ENCODE measurements at places on chromosomes 7 and 10.

DNA sequence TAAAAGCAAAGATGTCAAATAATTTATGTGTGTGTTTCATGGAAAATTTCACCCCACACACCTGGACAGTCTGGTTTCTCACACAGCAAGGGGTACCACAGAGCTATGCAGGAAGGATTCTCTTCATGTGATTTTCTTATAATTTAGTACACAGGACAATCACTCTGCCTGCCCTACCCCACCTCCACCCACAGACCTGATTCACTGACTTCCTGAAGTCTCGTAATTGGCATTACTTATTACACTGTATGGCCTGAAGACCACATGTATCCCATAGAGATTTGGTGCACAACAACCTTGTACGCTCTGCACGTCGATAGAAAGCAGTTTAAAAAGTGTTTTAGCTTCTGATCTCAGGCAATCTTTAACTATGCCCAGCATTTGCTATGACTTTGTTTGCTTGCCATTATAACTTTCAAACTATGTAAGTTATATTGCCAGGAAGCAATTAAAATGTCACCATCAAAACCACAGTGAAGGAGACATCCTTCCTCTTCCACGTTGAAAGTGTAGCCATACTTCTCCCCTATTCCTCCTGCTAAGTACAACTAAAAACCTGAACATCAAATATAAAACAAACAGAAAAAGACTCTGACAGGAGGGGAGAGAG lies 279.4 kb upstream of the IMMP2L start:
- no peak for DNase-seq

GRCh38 chr7:711093-711921 lies 15.2 kb upstream of the DNAAF5 start:
- DNase-seq: no peak

GRCh38 chr7:93040355-93040754 lies 77.4 kb downstream of the SAMD9 start:
- DNase-seq: no peak

DNA sequence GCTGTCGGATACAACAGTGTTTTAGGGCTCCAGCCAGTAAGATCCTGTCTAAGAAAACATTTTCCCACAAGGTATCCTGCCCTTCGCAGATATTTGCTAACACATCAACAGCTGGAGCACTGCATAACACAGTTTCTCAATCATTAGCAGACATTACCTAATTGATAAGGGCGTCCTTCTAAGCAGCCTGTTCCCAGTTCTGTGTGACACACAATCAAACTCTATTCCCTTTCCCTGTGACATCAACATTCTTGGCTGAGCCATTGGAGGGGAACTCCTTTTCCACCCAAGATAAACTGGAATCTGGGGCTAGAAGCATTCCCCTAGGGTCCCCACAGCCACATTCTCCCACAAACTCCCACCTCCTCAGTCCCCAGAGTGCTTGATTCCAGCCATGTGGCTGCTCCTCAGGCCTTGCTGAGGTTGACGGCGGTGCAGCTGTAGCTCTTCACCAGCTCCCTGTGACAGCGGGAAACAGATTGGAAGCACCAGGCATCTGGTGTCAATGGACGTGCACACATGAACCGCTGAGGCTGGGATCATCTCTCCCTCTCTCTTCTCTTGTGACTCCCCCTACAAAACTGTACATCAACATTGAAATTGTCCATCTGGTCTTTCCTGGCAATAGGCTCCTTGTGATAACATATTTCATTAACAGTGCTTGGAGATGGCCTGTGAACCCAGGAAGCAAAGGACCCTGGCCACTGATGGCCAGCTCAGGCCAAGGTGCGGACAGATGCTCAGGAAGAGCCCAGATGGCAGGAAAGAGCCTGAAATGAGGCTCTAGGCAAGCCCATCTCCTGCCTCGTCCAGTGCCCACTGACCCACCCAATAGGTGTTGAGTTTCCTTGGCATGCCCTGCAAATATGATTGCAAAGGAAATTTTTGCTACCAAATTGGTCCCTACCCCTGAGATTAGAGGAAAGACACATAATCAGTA lies 131.1 kb upstream of the TBX20 start:
- no peak for DNase-seq

GRCh38 chr10:126511917-126512479 lies 123.7 kb upstream of the ADAM12 start:
- DNase-seq: no peak

Measured in activated T-helper 9 cell treated with anti-CD3 and anti-CD28 coated beads, Interleukin-2, amount 50 U/mL, for 16 hours (primary cell).